Fibroblast of gingiva (primary cell): ENCODE measurements at places on chromosomes 11 and 22.
A peak's percentile ranks its signal among the peaks of the same experiment; 100 is the strongest.

DNA sequence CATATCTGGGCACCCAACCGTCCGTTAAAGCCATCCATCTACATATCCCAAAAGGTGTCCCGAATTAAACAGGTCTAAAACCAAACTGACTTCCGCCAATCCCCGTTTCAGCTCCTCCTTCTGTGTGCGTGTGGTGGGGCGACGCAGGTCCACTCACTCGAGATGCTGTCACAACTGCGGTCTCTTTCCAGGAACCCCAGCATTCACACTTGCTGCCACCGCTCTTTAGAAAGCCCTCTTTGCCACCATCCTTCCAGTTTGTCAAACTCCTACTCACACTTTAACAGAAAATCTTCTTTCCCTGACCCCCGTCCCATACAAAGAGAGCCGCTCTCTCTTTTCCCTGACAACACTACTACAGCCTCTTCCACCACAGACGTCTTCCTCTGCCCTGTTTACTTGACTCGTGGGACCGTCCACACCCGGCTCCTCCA is 467 bp downstream of the ESS2 start:
- DNase-seq: peak; percentile 21

DNA sequence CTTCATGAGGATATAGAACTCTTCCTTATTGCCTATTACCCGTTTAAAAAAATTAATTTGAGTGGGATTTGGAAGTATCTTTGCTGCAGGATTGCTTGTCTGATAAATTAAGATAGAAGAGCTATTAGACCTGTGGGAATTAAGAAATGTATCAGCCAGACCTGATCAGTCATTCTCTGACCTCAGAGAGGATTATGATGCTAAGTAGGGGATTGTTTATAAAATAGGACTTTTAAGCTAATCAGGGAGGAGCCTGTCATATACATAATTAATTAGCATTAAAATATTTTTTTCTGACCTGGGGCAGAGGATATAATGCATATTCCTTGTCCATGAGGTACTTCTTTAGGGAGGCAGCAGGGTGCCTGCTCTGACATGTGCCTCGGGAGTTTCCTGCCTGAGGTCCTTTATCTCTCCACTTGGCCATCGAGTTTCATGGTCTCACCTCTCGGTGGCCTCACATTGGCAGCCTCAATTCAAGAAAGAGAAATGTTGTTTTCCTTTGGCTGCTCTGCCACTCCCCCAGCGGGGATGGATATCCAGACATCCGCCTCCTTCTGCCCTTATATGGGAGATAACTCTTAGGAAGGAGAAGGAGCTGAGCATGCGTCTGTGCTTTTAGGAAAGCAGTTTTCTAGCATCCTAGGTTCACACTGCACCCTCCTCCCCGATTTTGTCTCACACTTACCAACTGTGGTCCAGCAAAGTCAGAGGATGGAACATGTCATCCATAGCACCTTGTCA is 41.1 kb downstream of the DIXDC1 start:
- DNase-seq: peak; percentile 62

GRCh38 chr11:13042873-13043342 is 33.8 kb downstream of the RASSF10 start:
- no peak for DNase-seq

GRCh38 chr22:48352086-48352911 is 1475.4 kb downstream of the BRD1 start:
- DNase-seq: no peak

GRCh38 chr11:32032478-32032877 is 58.4 kb upstream of the RCN1 start:
- DNase-seq: no peak

- DNase-seq: no peak
Measured at GRCh38 chr11:106276126-106276525, 198.7 kb downstream of the AASDHPPT start.

DNA sequence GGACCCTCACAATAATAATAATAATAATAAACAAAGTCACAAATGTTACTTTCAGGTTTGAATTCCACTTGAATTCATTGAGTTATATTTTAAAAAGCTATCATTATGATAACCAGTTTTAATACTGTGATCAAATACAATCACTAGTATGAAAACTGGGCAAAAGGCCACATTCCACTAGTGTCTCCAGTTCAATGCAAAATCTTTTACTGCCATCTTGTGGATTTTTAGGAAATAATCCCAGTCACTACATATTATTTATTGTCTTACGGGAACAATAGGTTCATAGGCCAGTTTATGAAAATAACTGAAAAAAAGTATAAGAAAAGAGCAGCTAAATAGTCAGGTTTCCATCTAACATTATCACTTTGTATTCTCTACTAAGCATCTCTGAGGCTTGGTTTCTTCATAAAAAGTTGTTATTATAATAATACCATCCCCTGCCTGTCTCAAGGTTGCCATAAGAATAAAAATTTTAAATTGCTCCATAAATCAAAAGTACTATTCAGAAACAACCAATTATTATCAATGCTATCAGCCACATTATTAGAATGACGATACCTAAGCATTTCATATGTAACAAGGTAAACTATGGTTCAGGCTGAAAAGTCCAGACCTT is 533.9 kb upstream of the CCDC90B start:
- peak; percentile 67 for DNase-seq

DNA sequence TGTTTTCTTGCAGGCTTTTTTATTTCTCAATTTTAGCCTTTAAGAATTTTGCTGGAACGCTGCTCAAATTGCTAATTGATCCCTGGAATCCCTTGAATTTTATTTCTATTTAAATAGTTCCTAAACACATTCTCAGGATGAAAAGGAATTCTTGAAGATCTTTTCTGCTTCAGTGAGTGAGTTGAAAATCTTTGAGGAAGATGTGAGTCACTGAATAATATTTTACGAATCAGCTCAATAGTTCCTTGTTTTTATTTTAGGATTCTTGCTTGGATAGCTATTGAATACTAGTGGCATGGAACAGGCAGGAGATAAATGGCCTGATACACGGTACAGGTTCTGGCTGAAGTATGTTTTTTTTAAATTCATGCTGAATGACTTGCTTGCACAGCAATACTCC is 194.6 kb upstream of the CCDC90B start:
- DNase-seq: no peak

DNA sequence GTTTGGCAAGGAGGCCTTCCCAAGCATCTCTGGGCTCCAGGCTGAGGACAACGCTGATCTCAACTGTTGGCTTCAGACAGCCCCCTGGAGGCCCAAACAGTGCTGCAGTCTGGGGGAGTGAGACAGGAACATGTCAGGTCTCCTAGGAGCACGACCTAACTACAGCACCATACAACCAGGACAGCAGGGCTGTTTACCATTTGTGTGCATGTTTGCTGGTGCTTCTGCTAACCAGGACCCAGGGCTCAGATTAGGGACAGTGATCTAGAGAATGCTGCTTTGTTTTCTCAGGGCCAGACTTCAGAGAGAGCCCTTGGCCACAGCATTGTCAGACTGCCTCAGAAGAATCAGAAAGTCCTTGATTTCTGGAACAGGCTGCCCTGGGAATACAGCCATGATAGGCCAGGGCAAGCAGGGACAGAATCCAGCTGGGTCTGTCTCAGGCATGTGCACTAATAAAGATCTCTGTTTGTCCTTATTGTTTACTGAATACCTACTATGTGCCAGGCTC is 126.5 kb downstream of the VPREB1 start:
- no peak for DNase-seq

GRCh38 chr22:31321421-31321820 is 24.7 kb downstream of the PATZ1 start:
- DNase-seq: no peak

- peak; percentile 58 for DNase-seq
Measured at GRCh38 chr11:95849087-95849825, 59.0 kb downstream of the CEP57 start.
